Stimulated activated naive B cell treated with anti-CD40 and anti-IgM and Interleukin-4, amounts not matched to agents 10 μg/mL and 1 μg/mL and 100 μg/mL, for 72 hours (primary cell): ENCODE measurements at places on chromosomes 13 and 19.

DNA sequence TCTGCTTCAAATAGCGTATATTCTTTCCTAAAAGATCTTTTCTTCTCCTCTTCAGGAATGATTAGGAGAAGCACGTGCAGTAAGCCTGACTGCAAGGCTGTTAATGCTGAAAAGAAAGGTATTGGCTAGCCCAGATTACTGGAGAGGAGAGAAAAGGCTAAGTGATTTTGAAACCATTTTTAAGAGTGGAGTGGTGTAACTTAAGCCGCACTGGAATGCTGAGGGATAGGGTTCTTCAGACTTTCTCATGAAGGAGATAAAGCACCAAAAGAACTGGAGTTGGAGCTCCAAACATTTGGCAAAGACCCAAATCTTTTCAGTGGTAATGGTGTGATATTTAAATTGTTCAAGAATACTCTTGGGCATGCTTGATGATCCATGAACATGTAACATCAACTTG lies 388.3 kb downstream of the COG6 start:
- DNase-seq, result no peak

DNA sequence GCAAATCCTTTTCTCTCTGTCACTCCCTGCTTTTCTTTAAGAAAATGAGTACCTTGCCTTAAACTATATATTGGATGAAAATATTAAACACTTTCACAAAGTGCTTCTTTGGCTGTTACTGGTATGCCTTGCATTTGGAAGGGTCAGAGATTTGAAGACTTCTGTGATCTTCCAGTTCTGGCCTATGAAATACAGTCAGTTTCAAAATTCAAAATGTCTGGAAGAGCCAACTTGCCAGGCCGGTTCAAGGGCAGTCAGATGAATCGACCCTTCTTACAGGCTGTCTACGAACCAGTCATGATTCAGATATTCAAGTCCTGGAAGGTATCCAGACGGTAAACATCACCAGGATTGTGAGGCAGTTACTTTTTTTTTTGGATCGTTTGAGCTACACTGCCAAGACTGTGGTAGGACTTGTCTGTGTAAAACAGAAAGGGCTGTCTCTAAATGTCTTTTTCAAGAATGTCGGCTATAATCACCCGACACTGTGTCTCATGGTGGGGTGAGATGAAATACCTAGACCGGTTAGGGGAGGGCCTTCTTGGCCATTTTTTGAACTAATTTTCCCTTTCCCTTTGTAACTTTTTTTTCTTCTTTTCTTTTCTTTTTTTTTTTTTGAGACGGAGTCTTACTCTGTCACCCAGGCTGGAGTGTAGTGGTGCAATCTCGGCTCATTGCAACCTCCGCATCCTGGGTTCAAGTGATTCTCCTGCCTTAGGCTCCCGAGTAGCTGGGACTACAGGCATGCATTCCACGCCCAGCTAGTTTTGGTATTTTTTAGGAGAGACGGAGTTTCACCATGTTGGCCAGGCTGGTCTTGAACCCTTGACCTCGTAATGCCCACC lies 11.2 kb downstream of the ACTN4 start:
- DNase-seq, result no peak

DNA sequence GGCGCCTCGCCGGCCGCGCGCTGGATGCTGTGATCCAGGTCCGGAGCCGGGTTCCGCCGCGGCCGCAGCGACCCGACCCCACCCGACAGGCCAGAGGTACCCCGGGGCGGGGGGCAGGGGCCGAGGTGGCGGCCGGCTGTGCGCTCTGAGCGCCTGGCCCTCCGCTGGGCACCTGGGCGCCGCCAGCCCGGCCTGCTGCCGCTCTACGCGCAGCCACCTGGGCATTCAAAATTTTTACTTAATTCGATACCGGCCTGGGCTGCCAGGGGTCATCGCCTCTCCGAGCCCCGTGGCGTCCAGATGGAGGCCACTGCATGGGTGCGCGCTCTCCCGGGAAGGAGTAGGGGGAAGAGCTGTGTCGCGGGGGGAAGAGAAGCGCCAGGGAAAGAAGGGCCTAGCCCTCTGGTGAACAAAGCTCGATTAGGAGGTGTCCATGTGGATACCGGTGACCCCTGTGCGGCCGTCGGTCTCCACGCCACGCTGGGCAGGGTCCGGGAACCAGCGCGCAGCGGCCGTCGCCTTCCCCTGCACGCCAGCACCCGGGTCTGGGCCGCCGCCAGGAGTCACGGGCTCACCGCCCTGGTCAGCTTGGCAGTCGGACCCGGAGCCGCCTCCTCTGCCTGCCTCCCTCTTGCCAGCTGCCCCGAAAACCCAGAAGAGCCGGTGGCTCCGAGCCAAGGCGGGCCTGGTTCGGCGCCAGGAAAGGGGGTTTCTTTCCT lies 666 bp downstream of the BIVM start:
- DNase-seq, result no peak

DNA sequence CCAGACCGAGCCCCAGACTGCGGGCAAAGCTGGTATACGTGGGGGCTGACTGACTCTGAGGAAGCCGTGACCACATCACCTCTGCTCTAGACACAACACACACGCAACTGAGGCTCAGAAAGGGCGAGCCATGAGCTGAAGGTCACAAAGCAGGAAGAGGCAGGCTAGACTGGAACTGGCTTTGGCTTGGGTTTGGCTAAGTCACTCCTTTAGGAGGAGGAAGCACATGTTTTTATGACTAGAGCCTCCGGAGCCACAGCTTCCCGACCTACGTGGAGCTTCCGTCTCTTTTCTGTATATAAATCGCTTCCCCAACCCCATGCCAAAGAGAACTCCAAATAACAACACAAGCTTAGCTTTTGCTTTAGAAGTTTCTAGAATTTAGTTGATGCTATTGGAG lies 48.0 kb downstream of the RFX2 start:
- DNase-seq, result no peak

- DNase-seq, result no peak
These were observed 5.4 kb upstream of the ZNF414 start for GRCh38 chr19:8519388-8519787.

GRCh38 chr19:54416695-54417491 lies 1.6 kb downstream of the TTYH1 start:
- DNase-seq, result no peak

GRCh38 chr13:69213396-69213795 lies 894.2 kb upstream of the ATXN8OS start:
- DNase-seq, result no peak

DNA sequence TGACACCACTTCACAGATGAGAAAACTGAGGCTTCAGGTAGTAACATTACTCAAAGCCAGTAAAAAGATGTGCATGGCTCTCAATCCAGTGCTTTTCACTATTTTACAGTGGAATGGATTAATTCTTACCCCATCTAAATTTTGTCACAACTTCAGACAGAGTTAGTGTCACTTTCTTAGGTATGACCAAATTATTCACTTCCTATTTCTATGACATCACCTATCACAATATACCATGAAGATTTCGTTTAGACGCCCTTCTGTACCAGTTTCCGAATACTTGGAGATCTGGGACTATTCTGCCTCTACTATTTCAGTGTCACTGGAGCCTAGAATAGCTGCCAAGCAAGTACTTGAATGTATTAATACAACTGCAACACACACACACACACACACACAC lies 437.5 kb downstream of the KLF12 start:
- no peak for DNase-seq

- DNase-seq, result no peak
These were observed 4.8 kb downstream of the TSKS start for GRCh38 chr19:49758292-49758691.

- DNase-seq, result no peak
These were observed 62.7 kb downstream of the MICU2 start for GRCh38 chr13:21541271-21541670.

- no peak for DNase-seq
These were observed 15.7 kb downstream of the FAM124A start for GRCh38 chr13:51237887-51238286.

DNA sequence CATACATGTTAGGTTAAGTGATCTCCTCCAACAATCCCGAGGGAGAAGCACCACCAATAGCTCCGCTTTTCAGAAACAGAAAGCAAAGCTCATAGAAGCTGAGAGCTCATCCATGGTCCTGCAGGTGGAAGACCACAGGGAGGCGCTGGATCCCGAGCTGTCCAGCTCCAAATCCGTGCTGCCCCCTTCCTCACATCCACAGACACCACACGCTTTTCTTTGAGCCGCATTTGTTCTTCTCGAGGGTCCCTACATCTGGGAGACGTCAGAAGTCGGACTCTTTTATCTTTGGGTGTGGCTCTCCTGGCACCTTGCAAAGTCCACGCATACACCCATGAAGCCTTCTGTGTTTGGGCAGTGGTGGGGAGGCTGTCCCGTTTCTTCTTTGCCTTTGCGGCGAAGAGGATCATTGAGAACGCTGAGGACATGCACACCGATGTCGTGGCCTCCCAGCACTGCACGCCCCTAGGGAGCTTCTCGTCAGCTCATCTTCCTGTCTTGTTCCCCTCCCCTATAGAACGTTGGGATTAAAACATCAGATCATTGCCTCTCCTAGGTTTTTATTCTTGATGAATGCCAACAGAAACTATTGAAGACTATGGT lies 184.8 kb downstream of the TEX29 start:
- DNase-seq, result no peak

GRCh38 chr13:67283637-67284036 lies 53.5 kb upstream of the PCDH9 start:
- no peak for DNase-seq

DNA sequence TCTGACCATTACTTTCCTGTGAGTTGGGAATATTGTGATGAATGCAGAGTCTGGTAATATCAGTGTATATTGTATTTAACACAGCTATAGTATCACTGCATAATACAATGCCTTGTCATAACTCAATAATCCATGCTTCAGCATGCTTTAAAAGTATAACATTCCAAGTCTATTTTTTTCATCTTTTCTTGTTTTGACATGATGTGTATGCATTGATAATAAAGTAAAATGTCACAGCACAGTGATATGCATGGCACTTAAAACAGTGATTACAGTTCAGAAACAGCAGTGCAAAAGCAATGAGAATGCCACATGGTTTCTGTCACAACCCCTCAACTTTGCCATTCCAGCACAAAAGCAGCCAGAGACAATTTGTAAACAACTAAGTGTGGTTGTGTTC lies 17.8 kb downstream of the KATNAL1 start:
- DNase-seq, result no peak

GRCh38 chr19:48933382-48933932 lies at the start of gene DHDH:
Gene DHDH (plus strand): TSS chr19:48933699. CDS start chr19:48933722, 23 bp downstream.
- peak; percentile 64 for DNase-seq

- peak; percentile 82 for DNase-seq
These were observed at the start of gene ATP11A for GRCh38 chr13:112689303-112690245. Gene ATP11A (plus strand): TSS chr13:112690038. CDS start chr13:112690417, 379 bp downstream.

DNA sequence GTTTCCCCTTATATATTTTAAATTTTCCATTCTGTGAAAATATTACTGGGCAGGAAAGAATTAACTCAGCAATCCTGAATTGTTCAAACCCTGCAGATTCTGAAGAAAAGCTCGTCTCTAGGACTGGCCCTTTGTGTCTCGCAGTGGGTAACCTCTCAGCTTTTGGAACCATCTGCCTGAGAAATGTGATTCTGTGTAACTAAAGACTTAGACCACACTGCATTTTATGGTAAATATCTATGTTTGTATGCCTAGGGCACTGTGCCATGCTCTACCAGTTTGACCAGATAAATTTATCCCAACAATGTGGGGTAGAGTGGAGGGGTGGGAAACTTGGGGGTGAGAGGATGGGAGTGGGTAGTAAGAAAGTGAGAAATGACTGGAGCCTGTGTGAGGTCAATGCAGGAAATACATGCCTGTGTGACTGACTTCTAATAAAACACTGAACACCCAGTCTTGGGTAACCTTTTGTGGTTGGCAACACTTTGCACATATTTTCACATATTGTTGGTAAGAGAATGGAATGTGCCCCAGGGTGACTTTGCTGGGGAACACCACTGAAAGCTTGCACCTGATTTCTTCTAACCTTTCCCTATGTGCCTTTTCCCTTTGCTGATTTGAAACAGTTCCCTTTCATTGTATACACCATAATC lies 1181.9 kb downstream of the OLFM4 start:
- no peak for DNase-seq

DNA sequence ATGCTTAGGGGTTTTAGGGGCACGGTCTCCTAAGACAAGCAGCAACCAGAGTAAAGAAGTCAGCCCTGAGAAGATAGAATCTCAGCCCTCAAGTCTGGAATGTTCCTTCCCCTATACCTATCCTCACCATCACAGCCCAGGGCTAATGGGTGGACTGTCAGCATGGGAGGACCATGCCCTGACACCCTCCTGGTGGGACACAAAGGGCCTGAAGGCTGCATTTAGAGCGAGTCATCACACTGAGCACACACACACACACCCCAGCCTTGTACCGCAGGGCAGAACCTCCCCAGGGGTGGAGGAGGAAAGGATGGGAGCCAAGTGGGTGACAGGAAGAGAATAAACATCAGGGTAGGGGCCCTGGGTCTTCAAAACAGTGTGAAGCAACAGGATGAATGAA lies 174.8 kb upstream of the SERP2 start:
- DNase-seq, result no peak

DNA sequence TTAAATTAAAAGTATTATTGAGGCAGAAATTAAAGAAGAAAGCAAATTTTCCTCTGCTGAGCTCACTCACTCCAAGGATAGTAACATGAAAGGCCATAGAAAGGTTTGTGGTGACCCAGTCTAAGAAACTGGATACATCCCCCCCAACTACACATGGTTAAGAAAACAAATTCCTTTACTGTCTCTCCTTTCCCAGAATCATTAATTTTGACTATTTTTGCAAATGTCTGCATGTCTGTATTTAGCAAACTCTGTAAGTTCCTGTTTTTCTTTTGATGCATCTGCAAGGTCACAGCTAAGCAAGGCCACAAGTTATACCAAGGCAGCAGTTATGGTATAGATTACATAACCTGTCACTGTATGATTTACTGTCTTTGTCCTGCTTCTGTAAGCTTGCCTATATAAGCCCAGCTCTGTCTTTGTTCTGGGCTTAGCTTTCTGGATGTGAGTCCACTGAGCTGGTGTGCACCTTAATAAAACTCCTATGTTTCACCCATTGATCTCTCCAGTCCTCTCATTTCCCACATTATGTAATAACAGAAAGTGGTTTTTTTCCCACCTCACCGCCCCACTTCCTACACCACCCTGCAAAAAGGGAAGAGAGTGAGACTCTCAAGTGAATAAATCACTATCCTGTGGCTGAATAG lies 8.5 kb upstream of the ZNF83 start:
- DNase-seq, result no peak

GRCh38 chr13:66222127-66222526 lies 1008.0 kb downstream of the PCDH9 start:
- DNase-seq, result no peak

DNA sequence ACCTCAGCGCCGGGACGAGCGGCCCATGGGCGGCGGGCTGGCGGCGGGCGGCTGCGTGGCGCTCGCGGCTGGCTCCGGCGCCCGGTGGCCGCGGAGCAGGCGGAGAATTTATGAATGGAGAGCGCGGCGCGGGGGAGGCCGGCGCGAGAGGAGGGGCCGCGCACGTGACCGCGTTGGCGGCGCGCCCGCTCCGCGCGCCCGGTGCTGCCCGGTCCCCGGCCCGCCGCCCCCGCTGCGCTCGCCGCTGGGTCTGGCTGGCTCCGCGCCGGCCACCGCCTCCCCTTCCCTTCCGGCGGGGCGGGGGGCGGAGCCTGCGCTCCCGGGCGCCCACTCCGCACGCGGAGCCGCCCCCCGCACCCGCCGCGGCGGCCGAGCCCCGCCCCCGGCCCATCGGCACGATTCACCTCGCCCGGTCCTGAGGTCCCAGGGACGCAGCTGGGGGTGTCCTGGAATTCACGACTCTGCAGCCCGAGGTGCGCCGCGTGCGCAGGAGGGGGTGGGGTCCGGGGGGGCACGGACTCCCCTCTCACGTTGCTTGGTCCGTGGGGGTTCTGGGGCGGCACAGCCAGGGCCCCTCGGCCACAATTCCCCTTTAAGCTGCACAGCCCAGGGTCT lies at the start of gene CBARP:
TSS of gene CBARP (minus strand) at position 252 of the 615 bp plus-strand sequence. CDS start 1,905 bp downstream, outside the sequence.
- DNase-seq, result no peak

GRCh38 chr19:9309974-9310446 lies 372 bp upstream of the ZNF699 start:
- no peak for DNase-seq
